ENCODE measurements at places on chromosomes 3 and 15. TPM values are rescaled to one million over a fixed set of nuclear protein-coding genes. Genes with fewer than 3 reads are reported as not detected.

DNA sequence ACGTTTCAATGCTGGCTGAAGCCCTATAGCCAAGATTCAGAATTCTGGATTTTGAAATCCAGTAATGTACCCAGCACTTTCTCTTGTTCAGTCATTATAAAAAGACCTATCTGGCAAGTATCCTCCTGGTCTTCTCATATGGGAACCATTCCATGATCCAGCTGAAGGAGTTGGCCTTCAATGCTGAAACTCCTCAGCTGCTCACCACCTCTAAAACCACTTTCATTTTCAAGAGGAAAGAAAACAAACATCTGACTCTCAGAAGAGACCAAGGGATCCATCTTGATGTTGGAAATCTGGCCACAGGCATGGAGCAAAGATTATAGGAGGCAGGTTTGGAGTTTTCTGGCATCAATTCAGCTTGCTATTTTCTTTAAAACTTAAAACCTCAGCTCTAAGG, 235.4 kb downstream of the FMN1 start:
- DNase-seq = no peak

The P3H2 gene
- total RNA-seq = 4.1 TPM

DNA sequence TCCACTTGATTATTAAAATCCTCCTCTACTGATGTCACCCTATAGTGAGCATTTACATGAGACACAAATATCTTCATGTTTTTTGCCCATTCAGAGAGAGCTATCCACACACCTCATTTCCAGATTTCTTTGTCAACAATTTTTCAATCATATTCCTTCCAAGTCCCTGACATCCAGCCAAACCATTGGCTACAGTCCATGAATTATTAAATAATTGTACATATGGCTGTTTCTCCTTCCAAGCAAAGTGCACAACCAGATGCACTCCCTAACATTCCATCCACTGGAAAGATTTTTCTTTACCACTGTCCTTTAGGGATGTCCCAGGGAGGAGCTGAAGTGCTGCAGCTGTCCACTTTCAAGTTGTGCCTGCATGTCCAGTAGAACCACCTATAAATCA, 328.0 kb upstream of the MDFIC2 start:
- DNase-seq = no peak

- no peak for DNase-seq
These were observed 60.1 kb downstream of the MGLL start for GRCh38 chr3:127762077-127762786.

- no peak for DNase-seq
These were observed 29.5 kb downstream of the GALNT15 start for GRCh38 chr3:16203671-16204629.

Data from neural crest cell (in vitro differentiated cells).